ENCODE measurements at places on chromosomes 13 and 19. TPM values are rescaled to one million over a fixed set of nuclear protein-coding genes. Genes with fewer than 3 reads are reported as not detected.
A peak's percentile ranks its signal among the peaks of the same experiment; 100 is the strongest.

- peak; percentile 90 for DNase-seq
These were observed 10.4 kb upstream of the GPR32 start for GRCh38 chr19:50759886-50760285.

DNA sequence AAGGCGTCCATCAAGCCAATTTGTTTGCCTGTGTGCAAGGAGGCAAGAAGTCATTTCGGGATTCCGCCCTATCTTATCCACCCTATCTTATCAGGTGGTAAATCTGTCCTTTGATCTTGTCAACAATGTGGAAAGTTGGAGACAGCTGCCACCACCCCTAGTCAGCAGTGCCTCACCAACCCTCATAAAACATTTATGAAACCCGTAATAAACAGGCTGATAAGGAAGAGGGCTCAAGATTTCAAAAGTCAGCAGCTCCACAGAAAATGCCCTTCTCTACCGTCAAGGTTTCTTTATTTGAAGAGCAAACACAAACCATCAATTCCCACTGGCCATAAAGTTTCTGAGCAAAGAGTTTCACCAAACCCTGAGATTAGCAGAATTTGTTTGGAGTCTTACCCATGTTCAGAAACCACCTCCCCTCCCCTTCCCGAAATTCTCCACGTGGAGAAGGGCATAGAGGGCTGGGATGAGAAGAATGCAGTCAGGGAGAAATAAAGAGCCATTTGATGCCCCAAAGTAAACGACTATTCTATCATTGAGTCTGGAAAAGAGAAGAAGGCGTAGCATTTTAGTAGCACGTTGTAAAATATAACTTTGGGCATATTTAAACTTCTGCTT is 196.0 kb upstream of the GPR12 start:
- DNase-seq = no peak

DNA sequence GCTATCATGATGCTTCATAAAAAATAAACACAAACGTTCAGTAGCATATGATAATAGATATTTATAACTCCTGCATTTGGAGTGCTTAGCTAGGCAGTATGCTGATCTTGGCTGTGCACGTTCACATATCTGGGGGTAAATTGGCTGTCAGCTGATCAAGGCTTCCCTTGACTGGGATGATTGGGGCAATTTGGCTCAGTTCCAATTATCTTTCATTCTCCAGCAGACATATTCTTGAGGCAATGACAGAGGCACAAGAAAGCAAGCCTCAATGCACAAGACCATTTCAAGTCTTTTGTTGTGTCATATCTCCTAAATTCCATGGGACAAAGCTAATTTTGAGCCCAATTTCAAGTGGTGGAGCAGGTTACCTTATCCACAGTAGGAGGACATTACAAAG is 142.0 kb downstream of the DLEU7 start:
- no peak for DNase-seq

DNA sequence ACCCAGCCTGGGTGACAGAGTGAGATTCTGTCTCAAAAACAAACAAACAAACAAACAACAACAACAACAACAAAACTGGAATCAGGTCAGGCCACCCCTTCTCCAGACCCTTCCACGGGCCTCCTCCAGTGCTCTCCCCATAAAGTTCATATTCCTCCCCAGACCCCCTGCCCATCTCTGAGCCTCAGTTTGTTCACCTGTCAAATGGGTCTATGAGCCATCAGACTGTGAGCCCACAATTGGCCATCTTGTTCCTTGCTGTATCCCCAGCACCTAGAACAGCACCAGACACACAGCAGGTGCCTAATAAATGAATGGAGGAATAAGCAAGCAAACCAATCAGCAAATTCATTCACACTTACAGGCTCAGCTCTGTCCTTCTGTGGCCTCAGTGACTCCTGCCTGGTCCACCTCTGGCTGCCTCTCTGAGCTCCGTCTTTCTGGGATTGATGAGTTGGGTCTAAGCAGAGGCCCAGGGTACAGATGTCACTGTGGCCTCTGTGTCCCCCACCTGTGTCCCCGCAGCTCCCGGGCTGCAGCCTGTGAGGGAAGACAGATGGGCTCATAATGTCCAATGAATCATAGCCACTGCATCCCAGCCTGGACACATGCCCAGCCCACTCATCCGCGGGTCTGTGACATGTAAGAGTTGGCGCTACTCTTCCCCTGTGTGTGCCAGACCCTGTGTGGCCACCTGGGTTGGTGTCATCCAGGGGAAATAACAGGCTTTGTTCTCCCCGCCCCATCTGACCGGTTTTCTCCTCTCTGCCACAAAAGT is 19.6 kb upstream of the PTPRS start:
- peak; percentile 78 for DNase-seq

- DNase-seq = peak; percentile 97
These were observed 1.7 kb downstream of the UBXN6 start for GRCh38 chr19:4455719-4456475.

GRCh38 chr13:66665991-66666390 is 564.1 kb downstream of the PCDH9 start:
- DNase-seq = peak; percentile 65

GRCh38 chr13:32728327-32728726 is 142.1 kb downstream of the PDS5B start:
- no peak for DNase-seq

DNA sequence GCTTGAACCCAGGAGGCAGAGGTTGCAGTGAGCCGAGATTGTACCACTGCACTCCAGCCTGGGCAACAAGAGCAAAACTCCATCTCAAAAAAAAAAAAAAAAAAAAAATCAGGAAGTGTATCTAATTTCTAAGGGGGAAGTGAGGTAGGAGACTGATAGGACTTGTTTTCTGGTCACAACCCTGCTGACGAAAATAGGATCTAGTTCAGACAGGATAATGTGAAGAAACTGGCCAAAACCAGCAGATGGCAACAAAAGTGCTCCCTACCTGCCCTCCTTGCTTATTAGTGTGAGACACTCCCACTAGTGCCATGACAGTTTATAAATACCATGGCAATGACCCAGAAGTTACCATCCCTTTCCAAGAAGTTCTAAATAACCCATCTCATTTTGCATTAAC is 36.0 kb upstream of the KPNA3 start:
- DNase-seq = no peak

DNA sequence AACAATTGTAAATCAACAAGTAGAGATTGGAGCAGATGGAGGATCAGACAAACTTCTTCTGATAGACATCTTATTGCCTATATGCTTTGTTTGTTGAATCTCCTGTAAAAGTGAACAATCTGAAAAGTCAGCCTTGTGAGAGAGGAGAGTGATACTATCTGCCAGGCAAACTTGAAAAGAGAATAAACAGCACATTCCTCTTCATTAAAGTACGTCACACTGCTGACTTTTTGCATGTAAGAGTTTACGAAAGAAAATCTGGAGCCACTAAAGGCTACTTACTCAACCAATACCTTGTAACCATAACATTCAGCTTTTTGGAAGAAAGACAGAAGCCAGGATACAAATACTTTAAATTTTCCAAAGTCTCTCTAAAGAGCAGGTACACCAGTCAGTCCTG is 42.5 kb downstream of the EDNRB start:
- no peak for DNase-seq

- DNase-seq = no peak
These were observed 12.4 kb upstream of the BBC3 start for GRCh38 chr19:47243364-47243775.

DNA sequence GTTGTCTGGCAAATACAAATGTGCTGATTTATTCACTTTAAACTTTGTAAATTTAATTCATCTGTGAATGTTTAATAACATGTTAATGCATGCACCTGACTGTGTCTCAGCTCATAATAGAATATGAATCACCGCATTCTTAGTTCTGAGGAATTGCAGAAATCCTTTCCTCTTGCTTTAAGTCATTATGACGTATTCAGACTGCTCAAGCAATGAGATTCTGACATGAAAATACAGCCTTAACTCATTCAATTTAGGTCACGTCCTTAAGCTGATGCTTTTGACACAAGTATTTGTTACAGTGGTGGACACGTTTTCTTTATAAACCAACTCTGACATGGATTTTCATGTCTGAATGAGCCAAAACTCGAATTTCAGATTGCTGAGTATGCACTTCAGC is 541.0 kb upstream of the KLF12 start:
- DNase-seq = no peak

DNA sequence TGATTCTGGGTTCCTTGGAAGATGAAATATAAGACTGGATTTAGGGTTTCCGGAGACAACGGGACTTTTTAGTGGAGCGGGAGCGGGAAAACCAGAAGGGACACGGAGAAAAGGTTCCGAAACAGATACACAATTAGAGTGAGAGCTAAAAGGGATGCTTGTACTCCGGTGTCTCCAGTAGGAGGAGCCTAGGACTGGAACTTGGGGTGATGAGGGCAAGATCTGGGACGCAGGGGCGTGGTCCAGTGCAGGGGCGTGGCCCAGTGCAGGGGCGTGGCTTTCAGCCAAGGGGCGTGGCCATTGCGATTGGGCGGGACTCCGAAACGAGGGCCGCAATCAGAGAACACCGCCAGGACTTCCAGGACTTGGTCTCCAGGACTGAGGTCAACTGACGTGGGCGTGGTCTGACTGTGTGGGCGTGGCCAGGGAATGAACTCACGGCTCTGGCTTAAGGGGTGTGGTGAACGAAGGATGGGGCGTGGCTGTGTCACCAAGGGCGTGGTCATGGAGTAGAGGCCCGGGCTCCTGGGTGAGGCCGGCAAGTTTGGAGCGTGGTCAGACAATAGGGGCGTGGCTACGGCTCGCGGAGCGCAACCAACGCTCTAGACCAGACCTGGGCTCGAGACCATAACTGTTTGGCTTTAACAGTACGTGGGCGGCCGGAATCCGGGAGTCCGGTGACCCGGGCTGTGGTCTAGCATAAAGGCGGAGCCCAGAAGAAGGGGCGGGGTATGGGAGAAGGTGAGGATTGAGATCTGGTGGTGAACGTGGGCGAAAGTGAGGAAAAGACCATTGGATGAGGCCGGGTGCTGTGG is at the start of gene DKKL1:
TSS of gene DKKL1 (plus strand) at position 610 of the 815 bp plus-strand sequence. CDS start at position 732, 122 bp downstream.
- DNase-seq = peak; percentile 98

DNA sequence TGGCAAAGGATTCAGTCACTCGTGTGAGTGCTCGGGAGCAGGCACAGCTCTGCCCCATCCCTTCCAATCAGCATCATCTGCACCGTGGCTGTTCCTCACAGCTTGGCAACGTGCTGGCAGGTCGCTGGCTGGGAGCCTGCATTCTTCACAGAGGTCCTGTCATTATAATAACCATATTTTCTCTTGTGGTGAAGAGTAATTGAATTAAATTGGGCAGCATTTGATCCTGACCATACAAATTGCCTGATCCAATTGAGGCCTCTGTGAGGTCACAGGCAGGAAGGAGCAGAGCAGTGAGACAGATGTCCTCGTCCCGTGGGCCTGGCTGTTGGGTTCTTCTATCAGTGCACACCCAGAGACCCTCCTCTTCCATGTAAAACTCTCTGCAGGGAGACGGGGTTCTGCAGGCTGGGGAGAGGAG is 407.8 kb downstream of the COG6 start:
- DNase-seq = no peak

DNA sequence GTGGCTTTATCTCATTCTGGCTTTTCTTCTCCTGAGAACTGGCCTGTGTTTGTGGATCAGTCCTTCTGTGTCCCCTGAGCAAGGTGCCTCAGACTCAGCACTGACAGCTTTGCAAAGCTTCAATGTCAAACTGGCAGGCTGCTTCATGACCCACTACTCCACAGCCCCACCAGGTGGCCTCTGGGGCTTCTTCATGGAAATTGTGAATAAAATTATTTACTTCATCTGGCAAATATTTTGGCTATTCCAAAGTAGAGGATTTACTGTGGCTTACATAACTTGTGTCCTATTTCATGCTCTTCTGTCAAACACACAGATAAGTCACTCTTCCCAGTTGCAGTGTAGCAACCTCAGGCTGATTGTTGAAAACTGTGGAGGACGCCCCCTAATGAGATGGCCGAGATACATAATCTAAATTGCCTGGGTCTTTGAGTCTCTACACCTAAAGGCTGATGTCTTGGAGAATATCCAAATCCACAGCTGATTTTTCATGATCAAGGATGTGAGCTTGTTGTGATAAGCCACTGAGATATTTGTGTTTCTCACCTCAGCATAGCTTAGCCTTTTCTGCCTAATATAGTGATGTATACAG is 721.9 kb upstream of the SLC10A2 start:
- DNase-seq = no peak

GRCh38 chr13:43986421-43986981 is 106.8 kb downstream of the LACC1 start:
- DNase-seq = no peak

- peak; percentile 64 for DNase-seq
These were observed 1.2 kb upstream of the GRIK5 start for GRCh38 chr19:42071247-42071646.

- DNase-seq = no peak
These were observed 34.4 kb upstream of the TNFAIP8L1 start for GRCh38 chr19:4604912-4605311.

DNA sequence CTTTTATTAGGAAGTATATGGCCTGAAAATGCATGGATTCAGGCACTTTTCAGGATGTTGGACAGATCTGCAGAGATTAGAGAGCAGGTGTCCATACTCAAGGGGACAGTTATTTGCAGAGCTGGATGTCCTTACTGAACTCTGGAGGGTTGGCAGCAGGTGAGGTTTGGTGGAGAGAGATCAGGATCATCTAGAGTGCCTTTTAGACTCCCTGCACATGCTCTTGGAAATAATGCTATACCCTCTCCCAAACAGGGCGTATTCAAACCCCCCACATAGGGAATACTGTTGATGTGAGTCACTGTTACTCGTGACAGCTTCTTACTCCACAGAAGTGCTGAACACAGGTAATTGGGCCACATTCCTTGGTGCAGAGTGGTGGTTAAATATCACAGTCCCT is 725.7 kb upstream of the SGCG start:
- DNase-seq = no peak

- no peak for DNase-seq
These were observed 25.9 kb downstream of the RASL11A start for GRCh38 chr13:27296496-27296895.

GRCh38 chr13:44412346-44412935 is 38.8 kb downstream of the SERP2 start:
- DNase-seq = peak; percentile 72

- no peak for DNase-seq
These were observed 353.8 kb downstream of the ENOX1 start for GRCh38 chr13:43432958-43433357.

GRCh38 chr13:80386592-80386991 is 45.7 kb upstream of the SPRY2 start:
- no peak for DNase-seq

DNA sequence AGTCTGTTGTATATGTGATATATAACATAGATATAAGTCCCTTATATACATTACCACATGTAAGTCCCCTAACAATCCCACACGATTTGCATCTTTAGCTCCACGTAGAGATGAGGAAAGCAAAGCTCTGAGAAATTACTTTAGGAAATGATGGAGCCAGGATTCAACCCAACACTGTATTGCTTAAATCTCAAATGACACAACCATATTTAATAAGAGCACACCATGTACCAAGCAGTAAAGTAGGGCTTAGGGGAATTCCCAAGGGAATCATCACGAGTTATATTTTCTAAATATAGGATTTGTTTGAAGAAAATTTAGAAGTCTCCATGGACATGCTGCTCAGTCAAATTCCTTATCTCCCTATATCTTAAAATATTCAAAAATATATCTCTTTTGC is 61.3 kb upstream of the POMP start:
- no peak for DNase-seq

ZSCAN4 gene
- 0.36 TPM for total RNA-seq

MISP3 gene
- total RNA-seq = 0.59 TPM

COL5A3 gene
- total RNA-seq = 9.1 TPM

SLITRK1 gene
- total RNA-seq = not detected

WDR87 gene
- not detected for total RNA-seq

ZNF835 gene
- 0.29 TPM for total RNA-seq

RXFP2 gene
- total RNA-seq = not detected

ADGRE1 gene
- total RNA-seq = not detected

PRR22 gene
- 0.36 TPM for total RNA-seq

SBK3 gene
- total RNA-seq = not detected

ATP4A gene
- not detected for total RNA-seq

Data from osteoblast (primary cell).